ENCODE measurements at places on chromosomes 5 and 9.

- no peak for DNase-seq
Measured at GRCh38 chr9:137269231-137269772, 8.2 kb upstream of the TOR4A start.

DNA sequence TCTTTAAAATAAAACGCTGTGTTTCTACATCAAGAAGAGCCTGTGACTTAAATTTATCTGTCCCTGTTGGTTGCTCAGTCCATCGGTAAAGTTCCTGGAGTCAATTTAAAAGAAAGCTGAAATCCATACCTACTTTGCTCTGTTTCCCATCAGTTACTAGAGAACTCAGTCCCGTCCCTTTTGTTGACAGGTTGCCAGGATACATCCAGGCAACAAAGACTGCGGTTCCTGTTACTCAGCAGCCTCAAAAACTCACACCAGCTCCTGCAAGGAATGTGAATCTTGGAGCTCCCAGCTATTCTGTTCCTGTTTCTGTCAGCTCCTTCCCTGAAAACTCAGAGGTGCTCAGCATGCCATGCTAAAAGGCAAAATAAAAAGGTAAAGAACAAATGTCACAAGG lies at the start of gene ZNF474:
TSS of gene ZNF474 (plus strand) at position 241 of the 400 bp plus-strand sequence. CDS start 22,445 bp downstream, outside the sequence.
- no peak for DNase-seq

DNA sequence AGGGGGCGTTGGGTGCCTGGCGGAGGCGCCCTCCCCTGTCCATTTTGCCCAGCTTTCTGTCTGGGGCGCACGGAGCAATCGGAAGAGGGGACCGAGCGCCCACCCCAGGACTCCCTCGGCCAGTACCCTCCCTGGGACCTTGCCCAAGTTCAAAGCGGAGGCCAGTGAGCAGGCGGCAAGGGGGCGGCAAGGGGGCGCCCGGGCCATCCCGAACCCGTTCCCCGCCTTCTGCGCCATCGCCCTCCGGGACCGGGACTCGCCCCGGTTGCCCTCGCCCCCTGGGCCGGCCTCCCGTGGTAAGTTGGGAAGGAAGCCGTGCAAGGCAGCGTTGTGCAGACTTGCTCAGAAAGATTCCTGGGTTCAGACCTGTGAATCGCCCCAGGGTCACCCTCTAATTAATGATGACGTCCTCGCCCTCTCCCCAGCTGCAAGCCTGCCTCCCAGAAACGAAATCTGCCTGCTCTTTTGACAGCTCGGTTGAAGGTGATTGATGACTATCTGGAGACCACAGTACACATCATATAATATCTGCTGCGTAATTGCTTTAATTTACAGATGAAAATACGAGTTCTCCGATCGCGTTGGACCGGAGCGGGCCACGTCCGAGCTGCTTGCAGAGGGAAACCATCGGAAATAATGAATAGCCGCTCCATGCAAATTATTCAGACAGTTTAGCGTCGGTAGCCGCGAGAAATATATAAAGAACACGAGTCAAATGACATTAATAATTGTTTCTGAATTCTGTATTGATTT lies 1.4 kb upstream of the IRX4 start:
- DNase-seq, result no peak

DNA sequence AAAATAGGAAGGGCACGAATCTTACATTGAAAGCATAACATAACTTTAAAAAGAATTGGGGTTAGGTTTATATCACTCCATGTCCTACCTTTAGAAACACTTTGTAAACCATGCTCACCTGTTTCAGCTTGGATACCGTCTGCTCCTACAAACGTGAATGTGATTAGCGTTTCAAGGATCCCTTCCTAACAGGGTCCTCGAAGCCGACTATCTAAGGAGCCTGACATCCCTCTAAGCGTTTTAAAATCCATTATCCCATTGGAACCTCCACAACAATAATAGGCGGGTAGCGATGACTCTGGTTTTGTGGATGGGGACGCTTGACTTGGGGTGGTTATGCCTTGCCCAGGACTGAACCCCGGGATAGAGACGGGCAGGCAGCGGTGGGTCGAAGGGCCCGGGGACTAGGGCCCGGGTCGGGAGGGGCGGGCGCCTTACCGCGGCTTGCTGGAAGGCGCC lies 937 bp downstream of the SVEP1 start:
- DNase-seq, result peak; percentile 32

DNA sequence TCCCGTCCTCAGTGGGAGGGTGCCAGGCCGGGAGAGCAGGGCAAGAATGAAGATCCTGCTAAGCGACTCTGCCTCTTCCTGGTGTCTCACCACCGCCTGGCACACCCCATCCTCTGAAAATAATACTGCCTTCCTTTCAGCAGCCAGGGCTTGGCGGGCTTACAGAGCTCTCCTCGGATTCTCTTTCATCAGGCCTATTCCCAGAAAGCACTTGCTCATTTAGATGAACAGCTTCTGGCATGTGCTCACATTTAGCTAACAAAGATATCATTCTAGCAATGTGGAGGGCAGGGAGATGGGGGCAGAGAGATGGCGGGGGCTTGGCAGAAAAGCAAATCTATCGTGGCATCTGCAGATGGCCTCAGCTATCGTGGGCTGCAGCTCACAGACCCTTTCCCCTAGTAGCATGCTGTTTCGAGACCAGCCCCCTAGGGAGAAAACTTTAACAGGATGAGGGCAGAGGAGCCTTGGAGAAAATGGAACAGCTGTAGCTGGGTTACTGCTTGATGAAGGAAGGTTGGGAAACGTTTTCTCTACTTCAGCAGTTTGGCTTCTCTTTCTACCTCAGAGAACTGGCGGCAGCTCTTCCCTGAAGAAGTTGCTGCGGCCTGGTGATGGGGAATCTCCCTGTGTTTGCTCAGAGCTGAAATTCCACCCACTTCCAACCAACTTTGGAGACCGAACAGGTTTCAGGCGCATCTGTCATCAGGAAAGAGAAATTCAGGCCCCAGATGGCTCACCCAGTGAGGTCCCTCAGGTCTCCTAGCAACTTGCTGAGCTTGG lies 102.1 kb downstream of the TMEM174 start:
- peak; percentile 95 for DNase-seq

- DNase-seq, result no peak
Measured at GRCh38 chr5:109676920-109677319, 12.8 kb upstream of the MAN2A1 start.

DNA sequence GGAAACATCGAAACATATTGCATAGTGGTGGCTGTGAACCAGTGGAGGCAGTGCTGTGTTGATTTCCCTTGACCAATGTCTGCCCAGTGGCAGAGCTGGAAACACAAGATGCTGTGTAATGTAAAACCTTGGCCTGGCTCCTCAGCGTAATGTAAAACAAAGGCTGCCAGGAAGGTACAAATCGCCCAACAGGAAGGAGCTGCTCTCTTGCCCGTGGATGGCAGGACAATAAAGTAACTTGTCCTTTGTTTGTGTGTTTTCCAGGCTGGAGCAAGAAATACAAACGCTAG lies 143.4 kb downstream of the PALM2AKAP2 start:
- peak; percentile 35 for DNase-seq

- no peak for DNase-seq
Measured at GRCh38 chr5:1570975-1571374, 47.2 kb upstream of the LPCAT1 start.

DNA sequence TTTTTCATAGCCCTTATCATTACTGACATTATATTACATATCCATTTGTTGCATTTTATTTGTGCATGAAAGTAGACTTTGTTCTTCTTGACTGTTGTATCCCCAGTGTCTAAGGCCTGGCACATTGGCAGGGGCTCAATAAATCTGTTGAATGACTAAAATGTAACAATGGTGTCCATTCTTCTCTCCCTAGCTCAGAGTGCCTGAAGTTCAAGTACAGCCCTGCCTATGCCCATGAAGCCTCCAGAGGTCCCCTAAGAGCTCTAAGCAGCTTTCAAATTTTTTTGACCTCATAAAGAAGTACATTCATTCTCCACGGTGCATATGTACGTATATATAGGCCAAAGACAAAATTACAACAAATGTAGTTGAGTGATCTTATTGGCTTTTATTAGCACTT lies 4.2 kb upstream of the BSPRY start:
- no peak for DNase-seq

GRCh38 chr5:142385194-142385593 lies 60.4 kb upstream of the SPRY4 start:
- no peak for DNase-seq

DNA sequence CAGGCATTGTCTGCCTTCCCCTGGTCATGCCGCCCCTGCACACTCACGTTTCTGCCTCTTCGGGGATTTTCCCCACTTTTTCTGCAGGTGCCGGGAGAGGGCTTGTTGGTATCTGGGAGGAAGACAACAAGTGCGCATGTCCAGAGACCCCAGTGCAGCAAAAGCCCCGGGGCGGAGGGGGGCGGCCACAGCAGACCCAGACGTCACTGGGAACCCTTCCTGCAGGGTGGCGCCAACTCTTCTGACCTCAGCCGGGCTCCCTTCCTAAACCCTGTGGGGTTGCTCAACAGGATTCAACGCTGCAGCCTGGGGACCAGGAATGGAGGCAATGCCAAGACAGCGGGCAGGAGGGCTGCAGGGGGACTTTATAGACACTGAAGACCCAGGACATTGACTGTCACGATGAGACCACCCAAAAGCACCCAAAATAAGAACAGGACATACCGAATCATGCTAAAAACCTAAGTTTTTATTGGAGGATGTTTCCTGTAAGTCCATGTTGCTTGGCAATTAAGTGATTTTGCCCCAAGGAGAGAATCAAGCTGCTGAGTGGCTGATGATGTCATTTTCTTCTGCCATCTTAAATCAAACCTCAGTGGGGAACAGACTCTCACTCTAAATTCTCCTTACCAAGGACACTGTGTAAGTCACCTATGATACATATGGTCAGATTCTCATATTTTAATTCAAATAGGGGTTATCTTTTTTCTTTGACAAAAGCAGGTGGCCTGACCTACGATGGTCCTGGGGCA lies 62.9 kb upstream of the SIMC1 start:
- DNase-seq, result no peak

DNA sequence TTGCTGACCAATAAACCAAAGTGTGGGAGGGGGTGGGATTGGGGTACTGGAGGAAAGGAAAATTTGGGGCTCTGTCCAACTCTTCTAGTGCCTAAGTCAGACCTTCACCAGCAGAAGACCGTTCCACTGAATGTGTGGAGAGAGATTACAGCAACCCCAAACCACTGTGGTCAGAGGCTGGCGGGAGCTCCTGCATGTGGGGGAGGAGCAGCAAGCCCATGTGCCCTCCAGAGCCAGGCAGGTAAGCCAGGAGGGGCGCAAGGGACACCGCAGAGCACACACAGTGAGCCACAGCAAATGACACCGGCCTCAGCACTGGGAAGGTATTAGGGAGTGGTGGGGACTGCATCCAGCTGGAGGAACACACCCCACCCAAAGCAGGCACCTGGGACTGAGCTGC lies 62.9 kb downstream of the SMIM23 start:
- no peak for DNase-seq

GRCh38 chr5:32628049-32628844 lies 42.9 kb downstream of the SUB1 start:
- no peak for DNase-seq

DNA sequence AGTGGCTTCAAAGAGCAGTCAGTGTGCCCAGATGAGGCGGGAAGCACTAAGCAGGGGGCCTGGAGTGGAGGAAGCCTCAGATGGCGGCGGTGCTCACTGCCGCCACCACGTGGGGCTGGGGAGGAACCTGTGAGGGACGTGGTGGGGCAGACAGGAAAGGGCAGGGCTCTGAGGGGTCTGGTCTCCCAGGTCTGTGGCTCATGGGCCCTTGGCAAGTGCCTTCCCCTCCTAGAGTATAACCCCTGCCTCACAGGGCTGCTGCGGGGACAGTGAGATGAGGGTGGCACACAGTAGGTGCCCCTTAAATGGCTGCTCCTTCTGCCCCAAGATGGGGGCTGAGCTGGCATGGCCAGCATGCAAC lies 26.6 kb downstream of the NR5A1 start:
- peak; percentile 15 for DNase-seq

DNA sequence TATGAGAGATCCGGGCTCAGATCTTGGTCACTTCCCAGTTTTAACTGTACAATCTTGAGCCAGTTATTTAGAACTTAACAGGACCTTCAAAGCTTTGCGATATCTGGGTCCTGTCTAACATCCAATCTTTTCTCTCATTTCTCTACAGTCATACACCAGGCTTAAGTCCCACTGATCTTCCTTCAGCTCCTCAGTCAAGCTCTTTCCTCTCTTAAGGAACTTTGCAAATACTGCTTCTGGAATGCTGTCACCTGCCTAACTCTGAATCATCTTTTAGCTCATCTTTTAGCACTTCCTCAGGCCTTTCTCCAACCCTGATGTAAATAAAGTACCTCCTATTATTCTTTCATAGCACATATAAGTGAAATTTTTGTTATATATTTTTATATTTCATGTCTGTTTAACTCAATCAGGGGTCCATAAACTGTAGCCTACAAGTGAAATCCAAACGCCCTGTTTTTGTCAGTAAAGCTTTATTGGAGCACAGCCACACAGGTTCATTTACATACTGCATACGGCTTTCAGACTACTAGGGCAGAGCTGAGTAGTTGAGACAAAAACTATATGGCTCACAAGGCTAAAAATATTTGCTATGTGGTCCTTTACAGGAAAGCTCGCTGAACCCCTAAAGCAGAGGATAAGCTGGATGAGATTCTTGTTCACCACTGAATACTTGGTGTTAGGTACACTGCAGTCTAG lies 63.5 kb downstream of the MEF2C start:
- DNase-seq, result no peak

DNA sequence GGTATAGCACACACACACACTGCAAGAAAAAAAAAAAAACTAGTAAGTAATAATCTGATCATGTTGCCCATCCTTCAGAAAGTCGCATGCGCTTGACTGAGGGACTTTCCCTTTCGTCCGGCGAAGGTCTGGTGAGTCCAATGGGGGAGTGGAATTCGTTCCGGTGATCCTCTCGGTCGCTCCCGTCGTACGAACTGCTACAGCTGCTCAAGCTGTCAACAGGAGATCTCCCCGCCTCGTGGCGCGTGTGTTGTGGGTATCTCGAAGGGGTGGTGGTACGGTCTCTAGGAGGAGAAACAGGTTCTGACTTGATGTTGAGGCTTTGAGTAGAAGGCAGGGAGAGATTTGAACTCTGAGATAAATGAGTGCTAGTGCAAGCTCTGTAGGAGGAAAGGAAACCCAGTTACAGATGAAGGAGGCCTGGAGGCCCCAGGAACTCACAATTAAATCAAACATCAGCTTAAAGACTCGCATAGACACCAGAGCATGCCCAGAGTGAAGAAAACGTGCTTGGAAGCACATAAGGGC lies 160.4 kb downstream of the MEF2C start:
- DNase-seq, result no peak

GRCh38 chr5:36686881-36687280 lies 80.5 kb downstream of the SLC1A3 start:
- no peak for DNase-seq

DNA sequence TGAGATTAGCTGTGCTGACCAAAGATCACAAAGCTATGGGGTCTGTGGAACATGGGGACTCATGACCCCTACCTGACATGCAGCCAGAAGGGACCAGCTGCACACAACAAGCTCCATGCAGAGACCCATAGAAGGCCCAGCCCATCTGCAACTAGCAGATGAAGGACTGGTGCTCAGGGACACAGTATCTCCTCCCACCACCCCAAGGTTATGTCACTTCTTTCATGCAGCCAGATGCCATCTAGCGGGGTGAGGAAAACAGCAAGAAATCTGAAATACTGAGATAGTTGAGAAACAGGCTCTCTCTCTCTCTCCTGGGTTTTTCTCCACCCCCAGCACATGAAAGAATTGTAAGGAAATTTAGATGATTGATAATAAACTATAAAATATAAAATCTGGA lies 161.3 kb upstream of the DAPK1 start:
- peak; percentile 11 for DNase-seq
